WTC11 (cell line): ENCODE measurements at places on chromosomes 4 and X. TPM values are rescaled to one million over a fixed set of nuclear protein-coding genes. Genes with fewer than 3 reads are reported as not detected.

Gene SPANXC
- not detected in 3 replicates for total RNA-seq

Gene XG
- 0.78 to 1.0 TPM (median 1.0 TPM) in 3 replicates for total RNA-seq

Gene REPS2
- 2.2 to 4.3 TPM (median 3.5 TPM) in 3 replicates for total RNA-seq

Gene SPANXN4
- total RNA-seq: not detected in 3 replicates

Gene PDK3
- 34.4 to 38.1 TPM (median 36.8 TPM) in 3 replicates for total RNA-seq

Gene PPP1R2C
- not detected in 3 replicates for total RNA-seq

Gene FOXO4
- total RNA-seq: 35.3 to 48.3 TPM (median 37.0 TPM) in 3 replicates

- H3K36me3 ChIP-seq: no peaks in the 10 kb centered on the region
- no peaks in the 10 kb centered on the region for H3K27me3 ChIP-seq
- DNase-seq: no peak
- peaks cover 45% of the 10 kb centered on the region for H3K4me1 ChIP-seq
- H3K27ac ChIP-seq: no peak overlapping the region
Measured at GRCh38 chr4:148057516-148057915, 325.6 kb downstream of the ARHGAP10 start.

DNA sequence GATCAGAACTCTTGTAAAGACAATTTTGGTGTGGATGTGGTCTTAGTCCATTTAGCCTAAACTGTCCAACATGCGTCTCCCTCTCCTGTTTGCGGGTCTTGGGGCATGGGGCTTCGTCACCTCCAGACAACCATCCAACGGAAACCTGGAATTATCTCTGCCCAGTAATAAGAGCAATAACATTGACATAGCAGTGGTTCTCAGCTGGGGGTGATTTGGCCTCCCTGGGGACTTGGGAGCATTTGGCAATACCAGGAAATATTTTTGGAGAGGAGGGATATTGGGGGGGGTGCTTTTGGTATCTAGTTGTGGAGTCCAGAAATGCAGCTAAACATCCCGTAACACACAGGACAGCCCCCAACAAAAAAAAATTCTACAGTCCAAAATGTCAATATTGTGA is 47.2 kb downstream of the SEL1L3 start:
- no peak overlapping the region for H3K4me3 ChIP-seq
- peaks cover 44% of the 10 kb centered on the region for H3K36me3 ChIP-seq
- peaks cover 24% of the 10 kb centered on the region for H3K27me3 ChIP-seq
- H3K27ac ChIP-seq: no peak overlapping the region
- DNase-seq: no peak
- peaks cover 27% of the 10 kb centered on the region for H3K4me1 ChIP-seq

DNA sequence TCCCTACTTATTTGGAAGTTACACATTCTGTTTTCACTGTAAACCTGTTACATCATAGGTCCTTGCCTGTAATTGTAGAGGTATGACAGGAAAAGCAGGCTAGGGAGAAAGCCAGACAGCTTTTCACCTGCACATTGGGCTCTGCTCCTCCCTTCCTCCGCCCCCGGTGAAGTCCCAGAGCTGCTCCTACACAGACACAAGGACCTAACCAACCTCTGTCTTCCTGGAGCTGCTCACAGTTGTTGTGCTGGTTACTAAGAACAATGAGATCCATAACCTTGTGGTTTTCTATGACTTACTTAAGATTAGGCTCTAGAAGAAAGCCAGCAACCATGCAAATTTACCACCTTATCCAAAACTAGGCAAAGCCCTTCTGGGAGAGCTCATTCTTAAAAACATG is 40.0 kb downstream of the MOSPD2 start:
- H3K4me1 ChIP-seq: no peaks in the 10 kb centered on the region
- no peak for DNase-seq
- peaks cover 5% of the 10 kb centered on the region for H3K36me3 ChIP-seq
- no peaks in the 10 kb centered on the region for H3K27me3 ChIP-seq
- H3K4me3 ChIP-seq: no peak overlapping the region

- peak overlapping the region; percentile 98 for H3K4me3 ChIP-seq
- H3K4me1 ChIP-seq: peaks cover 7% of the 10 kb centered on the region
- DNase-seq: no peak
- H3K27me3 ChIP-seq: peaks cover 6% of the 10 kb centered on the region; the same call in 1 of the 2 replicates
- H3K27ac ChIP-seq: peak overlapping the region; percentile 80
- H3K36me3 ChIP-seq: no peaks in the 10 kb centered on the region
Measured at GRCh38 chr4:140154572-140154891, 548 bp upstream of the MAML3 start.

GRCh38 chr4:40251366-40251765 is 54.5 kb downstream of the RHOH start:
- H3K27me3 ChIP-seq: no peaks in the 10 kb centered on the region
- no peak overlapping the region for H3K27ac ChIP-seq
- no peak for DNase-seq
- peaks cover 3% of the 10 kb centered on the region; the same call in 1 of the 2 replicates for H3K4me1 ChIP-seq

DNA sequence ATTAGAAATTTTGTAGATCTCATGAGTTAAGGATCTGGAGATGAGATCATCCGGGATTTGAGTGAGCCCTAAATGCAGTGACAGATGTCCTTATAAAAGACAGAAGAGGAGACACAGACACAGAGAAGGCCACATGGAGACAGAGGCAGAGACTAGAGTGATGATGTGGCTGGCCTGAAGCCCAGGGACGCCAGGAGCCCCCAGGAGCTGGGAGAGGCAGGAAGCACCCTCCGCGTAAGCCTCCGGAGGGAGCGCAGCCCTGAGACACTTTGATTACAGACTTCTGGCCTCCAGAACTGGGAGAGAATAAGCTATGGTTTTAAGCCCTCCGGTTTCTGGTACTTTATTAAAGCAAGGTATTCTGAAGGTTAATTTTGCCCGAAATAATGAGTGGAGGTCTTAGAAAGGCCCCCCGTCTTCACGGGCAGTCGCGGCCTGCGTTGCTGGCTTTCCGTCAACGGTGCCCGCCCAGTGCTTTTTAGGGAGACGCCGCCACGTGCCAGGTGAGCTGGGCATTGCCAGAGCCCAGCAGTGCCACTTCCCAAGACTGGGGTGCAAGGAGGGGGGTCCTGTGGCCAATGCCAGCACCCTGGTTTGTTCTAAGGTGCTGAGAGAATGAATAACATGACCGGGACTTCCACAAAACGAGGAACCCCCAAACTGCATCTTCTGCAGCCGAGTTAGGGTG is 8.1 kb downstream of the DHRSX start:
- H3K36me3 ChIP-seq: peaks cover 38% of the 10 kb centered on the region
- no peaks in the 10 kb centered on the region for H3K27me3 ChIP-seq
- H3K4me1 ChIP-seq: peaks cover 26% of the 10 kb centered on the region
- peak; percentile 5 for DNase-seq

DNA sequence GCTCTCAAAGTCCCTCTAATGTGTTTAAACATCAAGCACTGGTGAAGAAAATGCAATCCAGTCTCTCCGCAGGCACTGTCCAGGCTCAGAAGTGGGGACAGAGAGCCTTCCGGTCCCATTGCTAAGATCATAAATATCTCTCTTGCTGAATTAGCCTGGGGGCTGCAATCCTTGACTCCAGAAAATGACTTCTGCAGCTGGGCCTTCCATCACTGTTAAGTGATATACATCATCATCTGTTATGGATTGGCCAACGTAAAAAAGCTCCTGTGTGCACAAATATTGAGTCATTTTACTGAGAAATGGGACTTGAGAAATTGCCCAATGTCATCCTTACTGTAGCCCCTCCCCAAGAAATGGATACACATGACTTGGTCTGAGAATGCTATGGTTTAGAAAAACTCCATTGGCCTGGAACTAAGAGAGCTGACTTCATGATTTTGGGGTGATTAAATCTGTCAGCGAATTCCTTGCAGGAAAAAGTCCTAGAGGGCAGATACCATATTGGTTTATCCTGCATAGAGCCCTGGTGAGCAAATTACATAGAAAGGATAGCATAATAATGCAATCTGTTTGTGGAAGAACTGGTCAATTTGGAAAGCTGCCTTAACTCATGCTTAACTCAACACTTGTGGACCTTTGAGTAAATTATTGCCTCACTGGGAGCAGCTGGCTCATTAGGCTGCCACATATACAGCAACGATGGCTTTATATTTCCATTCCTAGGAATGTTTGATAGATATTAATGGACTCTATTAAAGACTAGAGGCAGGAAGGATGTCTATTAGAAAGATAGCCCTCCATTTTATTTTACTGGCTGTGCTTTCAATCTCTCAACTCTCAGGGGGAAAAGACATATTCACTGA is 346.1 kb downstream of the GBA3 start:
- DNase-seq: no peak
- H3K27ac ChIP-seq: no peak overlapping the region
- H3K36me3 ChIP-seq: no peaks in the 10 kb centered on the region

- H3K4me3 ChIP-seq: no peak overlapping the region
- H3K27me3 ChIP-seq: no peaks in the 10 kb centered on the region
- H3K36me3 ChIP-seq: no peaks in the 10 kb centered on the region
- no peaks in the 10 kb centered on the region for H3K4me1 ChIP-seq
- H3K27ac ChIP-seq: no peak overlapping the region
Measured at GRCh38 chrX:139112432-139112831, 400.9 kb upstream of the FGF13 start.

DNA sequence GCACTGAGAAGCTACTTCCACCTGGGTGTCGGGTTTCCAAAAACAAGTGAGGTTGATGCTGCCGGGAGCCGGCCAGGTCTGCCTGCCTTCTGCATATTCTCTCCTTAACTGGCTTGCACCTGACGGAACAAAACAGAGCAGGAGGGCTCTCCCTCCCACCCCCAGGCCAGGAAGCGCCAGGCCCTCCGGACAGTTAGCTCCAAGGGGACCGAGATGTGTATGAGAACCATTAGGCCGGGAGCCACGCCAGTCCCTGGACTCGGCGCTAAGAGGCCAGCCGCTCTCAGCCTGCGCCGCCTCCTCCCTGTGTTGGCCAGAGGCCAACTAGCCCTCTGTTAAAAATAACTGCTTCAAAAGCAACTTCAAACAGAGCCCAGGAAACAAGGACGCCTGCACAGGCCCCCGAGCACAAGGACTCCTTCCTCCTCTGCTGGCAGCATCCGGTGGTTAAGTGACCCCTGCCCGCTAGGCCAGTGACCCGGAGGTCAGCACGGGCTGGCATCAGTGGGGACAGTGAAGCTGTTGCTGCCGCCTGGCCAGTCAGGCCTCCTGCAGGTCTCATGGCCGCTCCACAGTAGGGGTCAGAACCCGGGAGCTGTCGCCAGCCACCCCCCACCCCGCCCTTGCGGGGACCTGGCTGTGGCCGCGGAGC is 107.9 kb downstream of the ABLIM2 start:
- peak overlapping the region; percentile 99 for H3K27ac ChIP-seq
- H3K36me3 ChIP-seq: peaks cover 14% of the 10 kb centered on the region
- DNase-seq: peak; percentile 81
- H3K4me1 ChIP-seq: peaks cover 53% of the 10 kb centered on the region
- peak overlapping the region; percentile 43; the same call in 1 of the 2 replicates for H3K4me3 ChIP-seq

DNA sequence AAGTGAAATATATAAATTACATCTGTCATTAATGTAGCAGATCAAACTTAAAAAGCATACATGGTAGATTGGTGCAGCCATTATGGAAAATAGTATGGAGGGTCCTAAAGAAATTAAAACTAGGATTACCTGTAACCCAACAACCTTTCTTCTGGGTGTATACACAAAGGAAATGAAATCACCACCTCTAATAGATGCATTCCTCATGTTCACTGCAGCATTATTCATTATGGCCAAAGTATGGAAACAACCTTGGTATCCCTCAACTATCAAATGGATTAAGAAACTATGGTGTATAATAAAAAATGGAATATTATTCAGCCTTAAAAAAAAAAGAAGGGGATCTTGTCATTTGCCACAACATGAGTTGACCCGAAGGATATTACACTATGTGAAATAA is 13.7 kb downstream of the WDFY3 start:
- H3K4me3 ChIP-seq: no peak overlapping the region
- no peak for DNase-seq
- H3K27me3 ChIP-seq: no peaks in the 10 kb centered on the region
- H3K27ac ChIP-seq: no peak overlapping the region

GRCh38 chr4:99861120-99861905 is 32.9 kb downstream of the LAMTOR3 start:
- no peak for DNase-seq
- H3K4me3 ChIP-seq: no peak overlapping the region
- peaks cover 7% of the 10 kb centered on the region for H3K4me1 ChIP-seq

DNA sequence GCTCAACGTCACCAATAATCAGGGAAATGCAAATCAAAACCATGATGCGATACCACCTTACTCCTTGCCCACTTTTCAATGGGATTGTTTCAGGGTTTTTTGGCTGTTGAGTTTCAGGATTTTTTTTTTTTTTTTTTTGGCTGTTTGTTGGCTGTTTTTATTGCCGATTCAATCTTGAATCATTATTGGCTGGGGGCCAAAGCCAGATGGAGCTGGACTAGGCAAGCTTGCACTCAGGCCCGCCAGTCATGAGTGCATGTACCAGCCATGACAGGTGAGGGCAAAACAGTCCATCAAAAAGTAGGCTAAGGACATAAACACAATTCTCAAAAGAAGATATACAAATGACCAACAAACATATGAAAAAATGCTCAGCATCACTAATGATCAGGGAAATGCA is 13.3 kb downstream of the YIPF7 start:
- H3K27me3 ChIP-seq: no peaks in the 10 kb centered on the region
- no peaks in the 10 kb centered on the region for H3K4me1 ChIP-seq
- peaks cover 5% of the 10 kb centered on the region for H3K36me3 ChIP-seq
- no peak overlapping the region for H3K27ac ChIP-seq
- H3K4me3 ChIP-seq: no peak overlapping the region

GRCh38 chrX:111095974-111096895 is at the start of gene PAK3:
PAK3 (plus strand) TSS chrX:111096191; CDS start chrX:111123104, 26,913 bp downstream.
- no peak within 1 kb of the TSS for H3K27ac ChIP-seq
- H3K4me3 ChIP-seq: peak within 1 kb of the TSS; percentile 90
- peak; percentile 41 for DNase-seq
- H3K27me3 ChIP-seq: no peaks in the 10 kb centered on the region; the same call in 1 of the 2 replicates
- H3K36me3 ChIP-seq: no peaks in the 10 kb centered on the region
- H3K4me1 ChIP-seq: peaks cover 26% of the 10 kb centered on the region

DNA sequence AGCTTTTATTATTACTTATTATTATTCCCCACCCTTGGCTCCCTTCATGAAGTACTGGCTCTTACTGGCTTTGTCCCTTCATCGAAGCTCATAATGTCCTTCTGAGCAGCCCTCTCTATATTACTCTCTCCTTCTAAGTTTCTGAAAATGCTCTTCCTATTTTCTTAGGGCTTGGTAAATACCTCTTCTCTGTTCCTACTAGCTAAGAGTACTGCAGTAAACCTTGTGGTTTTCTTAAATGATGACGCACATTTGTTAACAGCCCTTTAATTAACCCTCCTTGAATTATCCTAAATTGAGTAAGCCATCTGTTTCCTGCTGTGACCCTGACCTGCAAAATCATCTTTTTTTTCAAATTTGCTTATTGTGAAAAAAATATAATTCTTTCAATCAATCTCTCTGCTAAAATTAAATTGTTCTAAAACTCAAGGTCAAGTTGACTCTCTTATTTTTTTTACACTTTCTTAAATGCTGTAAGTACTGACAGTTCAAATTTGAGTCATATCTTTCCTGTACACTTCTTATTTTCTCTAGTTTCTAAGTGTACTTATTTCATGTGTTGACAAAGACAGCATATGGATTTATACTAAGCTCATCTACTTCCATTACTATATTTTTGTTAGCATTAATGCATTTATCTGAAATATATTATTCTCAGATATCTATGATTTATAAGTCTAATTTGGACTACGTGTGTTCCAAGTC is 148.9 kb downstream of the ADAM29 start:
- peaks cover 27% of the 10 kb centered on the region for H3K4me1 ChIP-seq
- H3K27ac ChIP-seq: no peak overlapping the region
- no peak for DNase-seq
- H3K4me3 ChIP-seq: no peak overlapping the region

GRCh38 chr4:113170805-113171468 is 121.5 kb downstream of the ANK2 start:
- H3K4me3 ChIP-seq: no peak overlapping the region
- no peaks in the 10 kb centered on the region for H3K36me3 ChIP-seq
- H3K4me1 ChIP-seq: peaks cover 22% of the 10 kb centered on the region
- H3K27me3 ChIP-seq: no peaks in the 10 kb centered on the region

GRCh38 chr4:187972135-187972534 is 23.4 kb upstream of the ZFP42 start:
- no peaks in the 10 kb centered on the region for H3K27me3 ChIP-seq
- no peak for DNase-seq
- no peak overlapping the region for H3K27ac ChIP-seq
